Gastroesophageal sphincter (tissue), 4 donors: ENCODE measurements at places on chromosomes 12 and 14. TPM values are rescaled to one million over a fixed set of nuclear protein-coding genes. Genes with fewer than 3 reads are reported as not detected.

DNA sequence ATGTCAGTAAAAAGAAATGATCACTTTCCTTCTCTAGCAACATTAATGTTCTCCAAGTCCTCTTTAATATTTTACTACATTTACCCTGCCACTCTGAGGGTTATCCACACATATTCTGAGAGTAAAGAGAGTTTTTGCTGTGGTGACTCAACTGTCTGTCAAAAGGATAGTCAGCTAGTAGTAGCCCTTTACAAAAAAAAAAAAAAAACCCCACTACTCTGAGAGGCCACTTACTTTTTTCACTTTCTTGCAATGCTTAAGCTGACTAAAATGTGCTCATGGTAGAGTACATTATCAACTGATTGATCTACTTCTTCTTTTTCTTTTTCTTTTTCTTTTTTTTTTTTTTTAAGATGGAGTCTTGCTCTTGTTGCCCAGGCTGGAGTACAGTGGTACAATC lies 27.6 kb upstream of the PPM1A start:
- ATAC-seq, result no peak

Gene TAS2R20
- total RNA-seq, result 8.9 TPM

DNA sequence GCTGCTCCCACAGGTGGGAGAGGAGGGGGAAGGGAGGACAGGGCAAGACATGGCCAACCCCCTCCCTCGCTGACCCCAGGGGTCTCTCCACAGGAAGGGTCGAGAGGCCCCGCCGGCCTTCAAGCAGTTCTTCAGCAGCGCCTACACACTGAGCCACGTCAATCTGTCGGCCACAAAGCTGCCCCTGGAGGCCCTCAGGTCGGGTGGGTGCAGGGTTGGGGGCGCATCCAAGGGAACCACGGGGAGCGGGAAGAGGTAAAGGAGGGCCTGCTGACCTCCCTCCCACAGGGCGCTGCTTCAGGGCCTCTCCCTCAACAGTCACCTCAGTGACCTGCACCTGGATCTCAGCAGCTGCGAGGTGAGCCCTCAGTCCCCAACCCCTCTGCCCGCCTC lies 6.1 kb downstream of the CARMIL3 start:
- no peak for ATAC-seq

GRCh38 chr12:26857465-26858176 lies 24.6 kb upstream of the ITPR2 start:
- no peak for ATAC-seq

DNA sequence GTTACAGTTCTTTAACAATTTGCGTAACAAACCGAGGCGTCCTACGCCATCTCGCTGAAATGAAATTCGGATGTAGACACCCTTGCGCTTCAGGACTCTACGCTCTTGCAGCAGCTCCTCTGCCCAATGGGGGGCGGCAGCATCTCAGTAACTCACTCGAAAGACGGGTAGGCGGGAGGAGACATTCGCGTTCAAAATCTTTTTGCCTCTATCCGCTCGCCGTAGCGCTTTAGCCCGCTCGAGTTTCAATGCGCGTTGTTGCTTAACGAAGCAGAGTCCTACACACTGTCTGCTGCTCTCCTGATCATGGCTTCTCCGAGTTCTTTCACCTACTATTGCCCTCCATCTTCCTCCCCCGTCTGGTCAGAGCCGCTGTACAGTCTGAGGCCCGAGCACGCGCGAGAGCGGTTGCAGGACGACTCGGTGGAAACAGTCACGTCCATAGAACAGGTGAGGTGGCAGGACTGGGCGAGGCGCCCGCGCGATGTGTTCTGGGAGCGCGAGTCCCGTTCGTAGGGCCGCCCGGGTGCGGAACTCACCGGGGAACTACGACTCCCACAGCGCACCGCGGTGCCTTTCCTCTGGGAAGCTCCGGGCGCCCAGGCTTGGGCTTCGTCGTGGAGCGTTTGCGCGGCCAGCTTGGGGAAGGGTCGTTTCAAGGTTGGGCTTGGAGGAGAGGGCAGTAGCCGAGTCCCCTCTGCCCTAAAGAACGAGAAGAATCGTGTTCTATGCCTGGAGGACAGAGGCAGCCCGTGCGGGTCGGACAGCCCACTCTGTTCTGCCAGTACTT lies at the start of gene FNTB:
Gene FNTB, plus strand, starts transcription at position 248 of the 790 bp plus-strand sequence. Its CDS starts 59 bp downstream, at position 307.
- peak; percentile 98 for ATAC-seq

- ATAC-seq, result no peak
Measured at GRCh38 chr14:38646391-38646790, 390.5 kb upstream of the CLEC14A start.

DNA sequence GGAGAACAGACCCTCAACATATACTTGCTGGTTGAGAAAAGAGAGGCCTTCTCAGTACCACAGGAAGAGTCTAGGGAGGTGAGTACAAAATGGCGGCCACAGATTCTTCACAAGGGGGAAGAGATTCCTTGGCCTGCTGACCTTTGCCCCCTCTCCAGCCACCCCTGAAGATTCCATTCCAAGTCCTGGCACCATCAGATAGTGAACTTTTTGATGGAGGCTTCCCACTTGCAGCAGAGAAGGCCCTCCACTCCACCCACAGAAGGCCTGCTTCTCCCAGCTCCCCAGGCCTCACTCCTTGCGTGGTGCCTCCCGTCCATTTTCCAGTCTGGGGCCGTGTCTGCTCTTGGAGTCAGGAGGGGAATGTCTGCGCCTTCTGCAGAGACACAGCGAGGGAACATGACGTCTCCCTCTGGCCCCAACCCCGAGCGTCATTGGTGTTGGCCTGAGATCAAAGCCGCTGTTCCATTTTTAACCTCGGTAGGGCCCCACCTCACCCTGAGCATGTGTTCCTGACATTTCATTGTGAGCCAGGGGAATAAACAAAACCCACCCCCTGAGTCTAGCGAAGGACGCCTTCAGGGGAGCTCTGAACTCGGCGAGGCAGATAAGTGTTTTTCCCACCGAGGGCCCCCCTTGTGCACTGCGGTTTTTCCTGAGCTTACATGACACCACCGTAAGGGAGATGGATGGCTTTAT lies 268.7 kb upstream of the TBX3 start:
- ATAC-seq, result peak; percentile 36

- no peak for ATAC-seq
Measured at GRCh38 chr14:93120517-93120916, 4.8 kb upstream of the ITPK1 start.

- ATAC-seq, result no peak
Measured at GRCh38 chr12:124493809-124494750, 73.3 kb downstream of the NCOR2 start.

GRCh38 chr14:89576145-89576927 lies 159.3 kb upstream of the FOXN3 start:
- ATAC-seq, result no peak

DNA sequence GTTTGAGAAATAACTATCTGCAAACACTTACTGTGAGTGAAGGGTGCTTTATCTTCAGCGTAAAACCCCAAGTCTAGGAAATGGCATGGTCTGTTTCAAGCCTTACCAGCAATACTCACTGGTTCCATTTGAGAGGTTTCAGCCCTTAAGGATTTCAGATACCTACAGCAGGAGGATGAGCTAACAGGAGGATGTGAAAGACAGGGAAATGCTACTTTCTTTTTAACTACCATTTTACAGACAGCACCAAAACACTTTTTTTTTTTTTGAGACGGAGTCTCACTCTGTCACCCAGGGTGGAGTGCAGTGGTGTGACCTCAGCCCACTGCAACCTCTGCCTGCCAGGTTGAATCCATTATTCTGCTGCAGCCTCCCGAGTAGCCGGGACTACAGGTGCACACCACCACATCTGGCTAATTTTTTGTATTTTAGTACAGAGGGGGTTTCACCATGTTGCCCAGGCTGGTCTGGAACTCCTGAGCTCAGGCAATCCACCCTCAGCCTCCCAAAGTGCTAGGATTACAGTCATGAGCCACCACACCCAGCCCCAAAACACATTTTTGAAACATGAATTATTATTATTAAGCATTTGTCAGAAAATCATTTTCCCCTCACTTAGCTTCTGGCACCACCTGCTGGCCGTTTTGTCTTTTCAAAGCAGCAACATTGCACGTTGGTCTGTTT lies 4.6 kb downstream of the MTRFR start:
- no peak for ATAC-seq

Gene SLC5A8
- total RNA-seq, result not detected

DNA sequence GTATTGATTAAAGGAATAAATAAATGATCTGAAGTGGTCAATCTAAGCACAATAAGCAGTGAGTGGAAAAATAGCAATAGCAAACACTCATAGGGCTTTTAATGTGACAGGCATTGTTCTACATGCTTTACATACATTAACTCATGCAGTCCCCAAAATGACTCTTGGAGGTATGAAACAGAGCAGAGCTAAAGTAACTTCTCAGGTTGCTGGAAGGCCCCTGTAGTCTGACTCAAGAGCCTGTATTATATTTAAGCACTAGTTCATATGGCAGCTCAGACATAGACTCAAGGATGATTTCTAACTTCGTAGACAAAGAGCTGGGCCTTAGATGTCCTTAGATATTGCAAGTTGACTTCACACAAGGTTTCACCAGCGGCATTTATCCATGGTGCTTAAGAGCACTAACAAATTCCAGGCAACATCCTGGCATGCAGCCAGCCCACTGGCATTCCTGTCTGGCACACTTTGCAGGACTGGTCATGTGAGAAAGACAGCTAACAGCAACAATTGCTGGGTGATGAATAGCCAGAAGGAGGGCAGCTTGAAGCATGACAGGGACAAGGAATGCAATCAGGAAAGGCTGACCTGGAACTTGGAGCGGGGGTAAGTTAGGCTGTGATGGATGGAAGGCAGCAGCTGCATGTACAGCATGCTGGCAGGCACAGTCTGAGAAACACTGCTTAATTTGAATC lies 22.9 kb upstream of the KTN1 start:
- peak; percentile 74 for ATAC-seq

DNA sequence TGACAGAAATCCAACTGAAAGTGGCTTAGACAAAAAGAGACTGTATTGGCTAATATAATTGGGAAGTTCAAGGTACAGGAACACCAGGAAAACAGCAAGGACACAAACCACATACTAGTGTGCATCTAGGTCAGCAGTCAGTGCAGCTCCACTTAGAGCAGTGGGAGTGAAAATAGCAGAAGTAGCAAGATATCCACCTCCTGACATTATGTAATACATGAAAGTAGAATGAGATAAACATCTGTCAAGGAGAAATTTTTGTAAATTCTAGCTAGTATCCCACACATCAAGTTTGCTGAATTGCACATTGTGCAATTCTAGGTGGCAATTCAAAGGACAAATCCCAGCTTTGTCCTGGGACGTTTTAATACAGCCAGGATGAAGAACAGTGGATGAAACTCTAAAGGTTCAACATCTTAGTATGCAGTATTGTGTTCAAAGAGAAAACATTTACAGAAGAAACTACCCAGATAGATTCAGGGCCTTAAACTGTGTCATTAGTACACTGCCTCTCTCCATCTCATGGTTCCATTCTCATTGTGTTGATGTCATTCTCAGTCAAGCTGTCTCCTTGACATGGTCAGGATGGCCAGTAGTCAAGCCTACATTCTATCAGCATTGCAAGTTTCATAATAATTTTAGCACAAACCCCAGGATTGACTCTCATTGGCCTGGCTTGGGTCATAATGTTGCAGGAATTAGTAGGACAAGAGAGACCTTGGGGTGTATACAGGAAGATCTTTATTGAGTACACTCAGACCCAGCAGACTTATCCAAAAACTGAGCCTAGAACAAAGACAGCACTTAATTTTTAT lies 56.8 kb downstream of the SDR9C7 start:
- ATAC-seq, result no peak

DNA sequence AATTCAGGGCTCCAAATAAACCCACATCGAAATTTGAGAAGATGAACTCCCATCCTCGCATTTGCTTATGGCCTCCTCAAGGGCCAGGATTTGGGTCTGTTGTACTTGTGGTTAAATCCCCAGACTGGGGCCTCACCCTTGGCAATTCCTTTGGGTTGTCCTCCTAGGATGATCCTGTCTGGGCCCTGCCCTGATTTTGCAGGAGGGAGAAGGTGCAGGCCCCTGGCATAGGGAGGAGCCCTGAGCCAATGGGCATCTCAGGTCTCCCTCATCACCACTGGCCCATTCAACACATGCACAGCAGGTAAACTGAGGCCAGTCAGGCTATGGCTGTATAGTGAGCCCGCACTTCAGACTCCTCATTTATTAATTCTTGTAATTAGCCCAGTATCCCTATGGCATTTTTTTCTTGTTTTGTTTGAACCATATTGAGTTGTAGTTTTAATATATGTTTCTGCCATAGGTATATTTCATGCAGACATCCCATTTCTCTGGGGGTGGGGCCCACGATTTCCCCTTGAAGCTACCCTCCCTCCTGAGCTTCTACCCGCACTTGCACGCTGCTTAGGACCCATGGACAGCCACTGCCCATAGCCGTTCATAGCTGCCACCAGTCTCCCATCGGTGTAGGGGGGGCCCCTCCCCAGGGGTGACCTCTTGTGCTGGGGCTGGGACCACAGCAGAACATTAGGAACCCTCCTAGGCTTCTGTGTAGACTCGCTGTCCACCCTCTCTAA lies 67.1 kb upstream of the DDX11 start:
- ATAC-seq, result no peak

Gene TMED10
- total RNA-seq, result 241 TPM

DNA sequence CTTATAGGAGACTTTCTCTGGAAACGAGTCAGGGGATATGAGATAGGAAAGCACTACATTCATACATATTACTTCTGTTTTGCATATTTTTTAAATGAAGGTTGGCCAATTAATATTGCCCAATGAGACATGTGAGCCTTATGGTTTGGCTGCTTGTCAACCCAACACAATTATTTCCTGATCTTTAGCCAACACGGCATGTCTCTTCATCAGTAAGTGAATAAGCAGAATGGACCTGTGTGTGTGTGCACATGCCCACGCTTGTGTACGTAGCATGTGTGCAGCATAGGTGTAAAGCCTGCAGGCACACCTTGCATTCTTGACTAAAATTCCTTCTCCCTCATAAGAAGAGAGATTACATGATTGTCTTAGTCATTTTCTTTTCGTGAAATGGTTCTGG lies 88.3 kb downstream of the STON2 start:
- no peak for ATAC-seq

DNA sequence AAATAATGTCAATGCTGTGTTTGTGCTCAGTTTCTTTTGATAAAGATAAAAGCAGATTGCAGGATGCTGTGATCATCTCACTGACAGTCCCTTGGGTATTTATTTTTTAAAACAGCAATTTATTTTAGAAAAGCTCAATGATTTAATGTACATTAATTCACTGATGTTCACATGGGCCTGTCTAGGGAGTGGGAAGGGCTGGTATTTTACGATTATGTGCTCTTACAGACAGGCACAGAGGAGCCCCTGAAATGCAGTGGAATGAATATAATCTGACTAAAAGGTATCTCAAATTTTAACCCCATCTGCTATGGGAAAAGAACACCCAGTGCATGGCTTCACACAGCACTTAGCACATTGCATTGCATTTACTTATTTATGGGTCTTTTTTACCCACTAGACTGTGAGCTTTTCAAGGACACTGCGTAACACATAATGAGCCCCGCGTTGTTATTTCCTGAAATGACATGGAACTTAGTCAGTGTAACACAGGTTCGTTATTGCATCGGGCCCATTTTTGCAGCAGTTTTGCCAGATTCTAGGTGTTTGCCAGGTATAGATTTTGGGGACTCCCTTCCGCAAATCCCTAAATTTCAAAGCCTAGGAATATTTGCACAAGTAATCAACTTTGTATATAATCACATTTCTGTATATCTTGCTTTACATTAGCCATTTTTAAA lies 425.3 kb upstream of the FBXO33 start:
- ATAC-seq, result no peak

GRCh38 chr12:104485651-104486362 lies 29.1 kb downstream of the CHST11 start:
- no peak for ATAC-seq

- peak; percentile 1 for ATAC-seq
Measured at GRCh38 chr12:14773685-14774073, 29.6 kb downstream of the WBP11 start.
